ENCODE measurements at places on chromosomes 5 and 9.

- DNase-seq, result no peak
These were observed 7.6 kb upstream of the PRUNE2 start for GRCh38 chr9:76913467-76913866.

DNA sequence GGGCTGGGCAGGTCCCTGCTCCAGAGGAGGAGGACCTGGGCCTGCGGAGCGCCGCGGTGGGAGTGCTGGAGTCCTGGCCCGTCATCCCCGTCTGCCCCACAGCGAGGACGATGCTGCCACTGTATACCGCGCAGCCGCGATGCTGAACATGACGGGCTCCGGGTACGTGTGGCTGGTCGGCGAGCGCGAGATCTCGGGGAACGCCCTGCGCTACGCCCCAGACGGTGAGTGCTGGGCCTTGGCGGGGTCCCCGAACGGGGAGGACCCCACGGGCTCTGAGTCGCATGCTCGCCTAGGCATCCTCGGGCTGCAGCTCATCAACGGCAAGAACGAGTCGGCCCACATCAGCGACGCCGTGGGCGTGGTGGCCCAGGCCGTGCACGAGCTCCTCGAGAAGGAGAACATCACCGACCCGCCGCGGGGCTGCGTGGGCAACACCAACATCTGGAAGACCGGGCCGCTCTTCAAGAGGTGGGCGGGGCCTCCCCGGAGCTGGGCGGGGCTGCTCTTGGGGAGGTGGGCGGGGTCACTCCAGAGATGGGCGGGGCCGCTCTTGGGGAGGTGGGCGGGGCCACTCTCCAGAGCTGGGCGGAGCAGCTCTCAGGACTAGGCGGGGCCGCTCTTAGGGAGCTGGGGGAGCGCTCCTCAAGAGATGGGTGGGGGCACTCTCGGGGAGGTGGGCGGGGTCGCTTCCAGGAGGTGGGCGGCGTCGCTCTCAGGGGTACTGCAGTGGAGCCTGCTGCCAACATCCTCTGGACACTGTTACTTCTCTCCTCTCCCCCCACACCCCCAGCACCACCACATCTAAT is 13.1 kb downstream of the LRRC26 start:
- peak; percentile 65 for DNase-seq

DNA sequence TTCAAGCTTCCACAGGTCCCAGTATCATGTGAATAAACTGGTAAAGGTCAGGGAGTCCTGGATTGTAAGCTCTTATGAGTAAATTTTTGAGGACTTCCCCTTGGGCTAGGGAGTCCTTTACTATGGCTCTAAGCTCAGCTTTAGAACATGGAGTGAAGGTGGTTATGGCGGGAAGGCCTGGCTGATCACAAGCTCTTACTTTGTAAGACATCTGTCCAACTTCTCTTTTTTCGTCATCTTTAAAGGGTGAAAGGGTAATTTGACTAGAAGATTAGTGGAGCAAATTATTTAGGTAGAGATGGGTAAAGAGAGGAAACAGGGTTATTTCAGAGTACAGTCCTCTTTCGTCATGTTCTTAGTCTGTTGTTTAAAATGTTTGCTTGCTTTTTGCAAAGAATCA is 155.4 kb downstream of the AOPEP start:
- no peak for DNase-seq

- no peak for DNase-seq
These were observed 4.2 kb downstream of the FREM1 start for GRCh38 chr9:14906000-14906399.
